CD4-positive, alpha-beta T cell (primary cell): ENCODE measurements at places on chromosomes 3 and 15. TPM values are rescaled to one million over a fixed set of nuclear protein-coding genes. Genes with fewer than 3 reads are reported as not detected.

- DNase-seq = no peak
- H3K27me3 ChIP-seq = no peaks in the 10 kb centered on the region
- no peaks in the 10 kb centered on the region for H3K4me1 ChIP-seq
- no peak overlapping the region for H3K27ac ChIP-seq
These were observed 71.0 kb upstream of the SYNPR start for GRCh38 chr3:63207066-63207590.

DNA sequence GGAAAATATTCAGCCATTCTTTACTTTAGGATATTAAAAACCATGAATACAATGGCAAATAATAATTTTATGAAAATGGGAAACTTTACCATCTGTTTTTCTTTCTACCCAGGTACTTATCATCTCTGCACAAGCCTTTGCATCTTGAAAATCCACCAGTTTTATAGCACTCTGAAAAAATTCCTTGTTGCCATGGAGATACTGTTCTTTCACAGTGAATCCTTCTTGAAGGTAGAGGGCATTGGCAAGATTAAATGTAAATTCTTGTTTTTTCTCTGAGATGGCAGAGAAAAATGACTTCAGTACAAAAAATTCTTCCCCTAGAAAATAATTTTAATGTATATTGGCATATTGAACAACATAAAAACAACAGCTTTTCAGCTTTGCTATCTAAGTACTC lies 6.9 kb downstream of the SERPINI2 start:
- no peaks in the 10 kb centered on the region for H3K36me3 ChIP-seq
- H3K27me3 ChIP-seq = no peaks in the 10 kb centered on the region
- no peak overlapping the region for H3K4me3 ChIP-seq
- no peak overlapping the region for H3K27ac ChIP-seq
- H3K4me1 ChIP-seq = no peaks in the 10 kb centered on the region
- no peak for DNase-seq

- no peaks in the 10 kb centered on the region for H3K36me3 ChIP-seq
- no peak for DNase-seq
- no peak overlapping the region for H3K27ac ChIP-seq
- H3K4me1 ChIP-seq = peaks cover 21% of the 10 kb centered on the region
- H3K27me3 ChIP-seq = no peaks in the 10 kb centered on the region
- no peak overlapping the region for H3K4me3 ChIP-seq
These were observed 463.5 kb downstream of the RAP2B start for GRCh38 chr3:153625506-153625905.

- no peaks in the 10 kb centered on the region for H3K4me1 ChIP-seq
- no peak for DNase-seq
- no peaks in the 10 kb centered on the region for H3K27me3 ChIP-seq
These were observed 831.0 kb downstream of the TUSC7 start for GRCh38 chr3:117540597-117540996.

DNA sequence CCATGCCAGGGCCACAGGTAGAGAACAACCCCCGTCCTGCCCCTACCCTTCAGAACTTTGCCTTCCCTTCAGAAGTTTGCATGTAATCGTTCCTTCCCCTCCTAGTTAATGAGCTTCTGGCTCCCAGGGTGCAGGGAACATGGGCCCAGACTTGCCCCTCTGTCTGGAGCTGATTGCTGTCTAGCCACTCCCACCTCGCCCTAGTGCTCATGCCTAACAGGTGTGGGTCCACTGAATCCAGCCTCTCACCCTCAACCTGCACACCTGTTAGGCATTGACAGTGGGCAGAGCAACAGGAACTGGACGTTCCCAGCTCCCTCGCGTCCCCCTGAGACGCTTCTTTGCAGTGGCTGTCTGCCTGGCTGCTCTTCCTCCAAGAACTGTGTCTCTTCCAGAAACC lies 40.3 kb downstream of the WNT5A start:
- H3K4me3 ChIP-seq = no peak overlapping the region
- H3K36me3 ChIP-seq = no peaks in the 10 kb centered on the region
- no peak overlapping the region for H3K27ac ChIP-seq
- H3K27me3 ChIP-seq = no peaks in the 10 kb centered on the region

DNA sequence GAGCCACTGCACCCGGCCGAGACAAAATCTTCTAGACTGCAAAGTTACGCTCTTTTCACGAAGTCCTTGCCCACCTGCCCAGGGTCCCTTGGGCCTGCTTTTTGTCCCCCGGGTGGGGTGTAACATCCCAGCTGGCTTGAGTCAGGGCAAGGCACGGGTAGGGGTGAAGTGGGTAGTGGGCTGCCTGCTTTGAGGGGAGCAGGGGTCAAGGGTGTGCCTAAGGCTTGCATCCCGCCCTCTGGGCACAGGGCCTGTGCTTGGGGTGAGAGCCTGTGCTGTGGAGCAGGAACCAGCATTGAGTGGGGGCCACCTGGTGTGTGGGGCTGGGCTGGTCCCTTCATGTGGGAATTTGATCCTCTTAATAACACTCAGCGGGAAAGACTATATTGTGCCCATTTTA lies 74.6 kb downstream of the KLF13 start:
- DNase-seq = no peak
- no peaks in the 10 kb centered on the region for H3K27me3 ChIP-seq
- H3K4me3 ChIP-seq = no peak overlapping the region
- peaks cover 30% of the 10 kb centered on the region for H3K4me1 ChIP-seq
- H3K36me3 ChIP-seq = no peaks in the 10 kb centered on the region

DNA sequence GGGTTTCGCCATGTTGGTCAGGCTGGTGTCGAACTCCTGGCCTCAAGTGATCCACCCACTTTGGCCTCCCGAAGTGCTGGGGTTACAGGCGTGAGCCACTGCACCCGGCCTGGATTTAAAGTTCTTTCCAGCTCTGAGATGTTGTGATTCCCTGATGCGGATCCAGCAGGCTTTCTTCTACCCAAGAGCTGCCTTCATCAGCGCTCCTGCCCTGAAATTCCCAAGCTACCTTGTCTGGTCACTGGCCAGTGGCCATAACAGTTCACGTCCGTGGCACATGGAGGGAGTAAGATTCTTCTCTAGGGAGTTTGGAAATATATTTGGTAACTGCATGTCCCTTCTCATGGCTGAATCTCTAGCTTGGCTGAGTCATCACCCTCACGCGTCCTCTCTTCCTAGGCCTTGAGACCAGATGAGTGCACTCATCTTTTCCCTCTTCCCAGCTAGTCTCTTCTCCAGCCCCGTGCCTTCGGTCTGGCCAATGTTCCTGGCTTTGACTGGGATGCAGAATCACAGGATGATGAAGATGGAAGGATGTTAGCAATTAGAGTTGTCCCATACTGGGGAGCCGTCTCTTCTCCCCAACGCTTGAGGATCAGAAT lies 29.8 kb upstream of the APOD start:
- H3K27ac ChIP-seq = no peak overlapping the region
- H3K27me3 ChIP-seq = no peaks in the 10 kb centered on the region
- DNase-seq = no peak
- no peak overlapping the region for H3K4me3 ChIP-seq
- H3K36me3 ChIP-seq = no peaks in the 10 kb centered on the region

DNA sequence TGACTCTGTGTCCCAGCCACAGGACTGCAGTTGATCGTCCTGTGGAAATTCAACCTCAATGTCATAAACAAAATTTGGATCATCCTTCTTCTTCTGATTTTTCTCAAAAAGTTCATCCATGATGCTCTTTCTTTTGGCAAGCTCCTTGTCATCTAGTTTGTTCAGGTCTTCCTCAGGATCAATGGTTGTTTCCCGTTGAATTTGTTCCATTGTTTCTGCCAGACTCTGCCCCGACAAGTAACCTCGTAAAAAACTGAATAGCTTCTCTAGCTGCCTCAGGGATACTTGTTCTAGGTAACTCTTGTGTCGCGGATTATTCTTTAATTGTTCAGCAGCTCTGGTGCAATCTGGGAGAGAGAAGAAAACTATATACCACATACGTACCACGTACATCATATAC lies 4.5 kb downstream of the CEP19 start:
- H3K4me1 ChIP-seq = peaks cover 13% of the 10 kb centered on the region
- no peaks in the 10 kb centered on the region for H3K36me3 ChIP-seq
- no peak overlapping the region for H3K27ac ChIP-seq
- H3K4me3 ChIP-seq = no peak overlapping the region

GRCh38 chr3:79497447-79498111 lies 270.2 kb downstream of the ROBO1 start:
- no peaks in the 10 kb centered on the region for H3K36me3 ChIP-seq
- H3K27ac ChIP-seq = no peak overlapping the region
- no peak overlapping the region for H3K4me3 ChIP-seq
- DNase-seq = no peak
- H3K4me1 ChIP-seq = no peaks in the 10 kb centered on the region

DNA sequence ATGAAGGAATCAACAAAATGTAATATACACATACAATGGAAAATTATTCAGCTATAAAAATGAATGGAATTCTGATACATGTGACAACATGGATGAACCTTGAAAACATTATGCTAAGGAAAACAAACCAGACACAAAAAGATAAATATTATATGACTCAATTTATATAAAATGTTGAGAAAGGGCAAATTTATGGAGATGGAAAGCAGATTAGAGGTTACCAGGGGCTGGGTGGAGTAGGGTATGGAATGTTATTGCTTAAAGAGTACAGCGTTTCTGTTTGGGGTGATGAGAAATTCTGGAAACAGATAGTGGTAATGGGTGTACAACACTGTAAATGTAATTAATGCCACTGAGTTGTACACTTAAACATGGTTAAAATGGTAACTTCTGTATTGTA lies 50.9 kb downstream of the EMC4 start:
- H3K4me3 ChIP-seq = no peak overlapping the region
- DNase-seq = no peak
- H3K4me1 ChIP-seq = no peaks in the 10 kb centered on the region
- H3K27me3 ChIP-seq = no peaks in the 10 kb centered on the region
- no peaks in the 10 kb centered on the region for H3K36me3 ChIP-seq

- H3K4me1 ChIP-seq = no peaks in the 10 kb centered on the region
- H3K36me3 ChIP-seq = no peaks in the 10 kb centered on the region
- no peak overlapping the region for H3K27ac ChIP-seq
- no peak overlapping the region for H3K4me3 ChIP-seq
- DNase-seq = no peak
These were observed 120.5 kb upstream of the ALDH1A3 start for GRCh38 chr15:100759106-100759505.

- H3K27me3 ChIP-seq = no peaks in the 10 kb centered on the region
- H3K36me3 ChIP-seq = peaks cover 7% of the 10 kb centered on the region
- H3K27ac ChIP-seq = no peak overlapping the region
- DNase-seq = no peak
- no peak overlapping the region for H3K4me3 ChIP-seq
These were observed 98.8 kb downstream of the EEFSEC start for GRCh38 chr3:128252083-128252482.

GRCh38 chr3:154792828-154793227 lies 287.3 kb upstream of the MME start:
- H3K27me3 ChIP-seq = no peaks in the 10 kb centered on the region
- DNase-seq = no peak
- no peak overlapping the region for H3K27ac ChIP-seq
- H3K4me1 ChIP-seq = no peaks in the 10 kb centered on the region

DNA sequence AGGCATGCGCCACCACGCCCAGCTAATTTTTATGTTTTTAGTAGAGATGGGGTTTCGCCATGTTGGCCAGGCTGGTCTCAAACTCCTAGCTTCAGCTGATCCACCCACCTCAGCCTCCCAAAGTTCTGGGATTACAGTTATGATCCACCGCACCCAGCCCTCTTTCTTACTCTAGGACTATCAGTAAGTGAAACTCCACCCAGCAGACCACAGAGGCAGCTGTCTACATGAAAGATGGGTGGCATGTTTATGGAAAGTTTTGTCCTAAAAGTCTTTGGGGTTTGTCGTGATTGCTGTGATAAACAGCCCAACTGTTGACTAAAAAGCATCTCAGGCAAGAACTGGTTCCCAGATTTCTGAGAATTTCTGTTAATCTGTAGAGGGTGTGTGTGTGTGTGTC lies 10.9 kb downstream of the ARL6IP5 start:
- no peak for DNase-seq
- H3K4me3 ChIP-seq = no peak overlapping the region

DNA sequence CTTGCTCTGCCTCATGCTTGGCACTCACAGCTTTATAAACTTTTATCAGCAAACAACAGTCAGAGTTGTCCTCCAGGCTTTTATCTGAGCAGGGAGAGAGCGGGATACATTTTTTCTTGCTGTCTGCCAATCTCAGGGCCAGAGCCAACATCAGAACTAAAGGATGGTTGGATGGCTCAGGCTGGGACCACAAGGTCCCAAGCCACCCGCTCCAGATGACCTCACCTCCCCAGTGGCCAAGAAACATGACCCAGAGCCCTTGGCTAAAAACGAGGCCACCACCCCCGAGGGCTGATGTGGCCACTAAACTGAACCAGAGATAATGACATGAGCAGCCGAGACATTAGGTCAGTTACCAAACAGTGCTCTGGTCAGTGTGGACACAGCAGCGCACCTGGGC lies 18.8 kb upstream of the SPATA12 start:
- no peaks in the 10 kb centered on the region for H3K4me1 ChIP-seq
- H3K36me3 ChIP-seq = no peaks in the 10 kb centered on the region
- H3K27ac ChIP-seq = no peak overlapping the region
- DNase-seq = no peak

- no peaks in the 10 kb centered on the region for H3K4me1 ChIP-seq
- H3K36me3 ChIP-seq = no peaks in the 10 kb centered on the region
- H3K4me3 ChIP-seq = no peak overlapping the region
- no peak for DNase-seq
- H3K27ac ChIP-seq = no peak overlapping the region
- no peaks in the 10 kb centered on the region for H3K27me3 ChIP-seq
These were observed 91.6 kb upstream of the CBLB start for GRCh38 chr3:105960381-105960780.

DNA sequence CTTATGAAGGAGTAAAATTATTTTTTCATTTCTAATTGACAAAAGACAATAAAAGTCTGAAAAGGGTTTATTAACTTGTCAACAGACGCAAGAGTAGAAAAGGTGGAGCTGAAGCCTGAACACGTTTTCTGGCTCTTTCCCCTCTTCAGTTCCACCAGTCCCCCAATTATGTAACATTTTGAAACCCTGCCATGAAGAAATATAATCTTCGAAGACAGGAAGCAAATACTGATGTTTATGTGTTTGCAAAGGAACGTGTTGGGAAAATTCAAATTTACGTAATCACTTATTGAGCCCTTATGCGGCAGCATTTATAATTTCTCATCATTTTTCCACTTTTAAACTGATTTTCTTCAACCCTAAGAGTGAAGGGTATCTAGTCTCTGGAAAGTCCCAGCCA lies 767 bp downstream of the AP3S2 start:
- peak overlapping the region; percentile 86 for H3K4me3 ChIP-seq
- peaks cover 10% of the 10 kb centered on the region for H3K36me3 ChIP-seq
- peak overlapping the region; percentile 60 for H3K27ac ChIP-seq
- no peaks in the 10 kb centered on the region for H3K27me3 ChIP-seq
- peak; percentile 8 for DNase-seq
- peaks cover 29% of the 10 kb centered on the region for H3K4me1 ChIP-seq

The CCDC50 gene
- total RNA-seq = 16.8 TPM

The RLBP1 gene
- total RNA-seq = not detected

The CPLX3 gene
- 0.53 TPM for total RNA-seq

The MUC4 gene
- total RNA-seq = not detected

The LXN gene
- total RNA-seq = 2.1 TPM

The CFAP100 gene
- not detected for total RNA-seq

The PLOD2 gene
- not detected for total RNA-seq

The MCF2L2 gene
- 3.8 TPM for total RNA-seq

The KCNH8 gene
- total RNA-seq = not detected

The CCK gene
- total RNA-seq = not detected

The SLC2A2 gene
- total RNA-seq = not detected
